B cell (primary cell): ENCODE measurements at places on chromosomes 13 and 19. TPM values are rescaled to one million over a fixed set of nuclear protein-coding genes. Genes with fewer than 3 reads are reported as not detected.
A peak's percentile ranks its signal among the peaks of the same experiment; 100 is the strongest.

CABP5 gene
- not detected in 2 replicates for total RNA-seq

DNA sequence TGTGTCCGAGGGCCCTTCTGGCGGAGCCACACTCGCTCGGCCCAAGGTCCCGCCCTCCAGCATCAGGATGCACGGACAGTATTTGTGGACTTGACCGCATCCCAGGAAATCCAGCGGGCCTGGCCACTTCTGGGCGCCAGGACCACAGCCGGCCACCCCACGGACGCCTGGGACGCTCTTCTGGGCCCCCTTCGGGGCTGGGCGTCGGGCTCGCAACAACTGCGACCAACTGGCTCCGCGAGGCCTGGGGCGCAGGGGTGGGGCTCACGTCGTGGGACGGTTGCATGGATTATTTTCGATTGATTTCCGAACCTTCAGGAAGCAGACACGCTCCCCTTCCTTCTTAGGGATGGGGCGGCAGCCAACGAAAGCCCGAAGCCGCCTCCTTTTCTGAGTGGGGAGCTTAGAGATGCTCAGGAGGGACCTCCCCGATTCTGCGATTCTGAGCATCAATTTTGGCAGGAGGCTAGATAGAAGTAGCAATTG is 521 bp upstream of the NUP58 start:
- H3K36me3 ChIP-seq, result no peaks in the 10 kb centered on the region
- H3K4me3 ChIP-seq, result peak overlapping the region; percentile 86
- no peak for DNase-seq
- peaks cover 13% of the 10 kb centered on the region for H3K4me1 ChIP-seq
- H3K27me3 ChIP-seq, result peaks cover 22% of the 10 kb centered on the region

BRCA2 gene
- 6.0 and 7.5 TPM in 2 replicates for total RNA-seq

KASH5 gene
- total RNA-seq, result 0.74 and 1.4 TPM in 2 replicates

DNA sequence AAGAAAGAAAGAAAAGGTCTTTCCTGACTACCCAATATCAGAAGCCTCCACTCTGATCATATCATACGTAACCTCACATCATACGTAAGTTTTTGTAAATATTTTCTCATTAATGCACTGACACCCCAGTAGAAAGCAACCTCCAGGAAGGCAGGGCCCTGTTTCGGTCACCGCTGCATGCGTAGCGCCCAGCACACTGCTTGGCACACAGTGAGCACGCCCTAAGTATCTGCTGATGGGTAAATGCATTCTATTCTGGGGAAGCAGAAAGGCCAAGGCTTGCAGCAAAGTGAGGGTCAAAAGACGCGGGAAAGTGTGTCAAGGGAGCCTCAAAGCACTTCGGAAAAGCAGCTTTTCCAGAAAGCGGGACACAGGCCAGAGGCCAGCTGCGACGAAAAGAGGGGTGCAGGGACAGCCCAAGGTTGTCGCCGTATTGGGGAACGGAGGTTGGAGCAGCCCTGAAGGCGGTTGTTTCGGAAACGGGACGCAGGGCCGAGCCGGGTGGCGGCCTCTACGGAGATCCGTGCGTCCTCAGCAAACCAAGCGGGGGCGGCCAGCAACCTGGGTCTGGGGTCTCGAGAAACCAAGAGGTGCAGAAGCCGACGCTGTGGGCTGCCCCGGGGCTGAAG is 463 bp downstream of the SUGP1 start:
- peak overlapping the region; percentile 96 for H3K4me3 ChIP-seq
- H3K27me3 ChIP-seq, result no peaks in the 10 kb centered on the region
- H3K4me1 ChIP-seq, result peaks cover 18% of the 10 kb centered on the region
- H3K36me3 ChIP-seq, result peaks cover 6% of the 10 kb centered on the region

- no peak overlapping the region for H3K27ac ChIP-seq
- no peak overlapping the region for H3K4me3 ChIP-seq
- peaks cover 21% of the 10 kb centered on the region for H3K4me1 ChIP-seq
- DNase-seq, result no peak
- H3K36me3 ChIP-seq, result no peaks in the 10 kb centered on the region
Measured at GRCh38 chr19:8488365-8488764, 14.1 kb downstream of the PRAM1 start.

NRTN gene
- total RNA-seq, result 0.36 TPM in 1 of 2 replicates, not detected in the other

- H3K27me3 ChIP-seq, result no peaks in the 10 kb centered on the region
- H3K36me3 ChIP-seq, result peaks cover 66% of the 10 kb centered on the region
- H3K4me3 ChIP-seq, result no peak overlapping the region
- H3K4me1 ChIP-seq, result no peaks in the 10 kb centered on the region
Measured at GRCh38 chr13:50950849-50951248, 41.3 kb downstream of the RNASEH2B start.

GRCh38 chr13:40064154-40065097 is 409.0 kb downstream of the COG6 start:
- peaks cover 5% of the 10 kb centered on the region for H3K4me1 ChIP-seq
- no peaks in the 10 kb centered on the region for H3K36me3 ChIP-seq
- no peaks in the 10 kb centered on the region for H3K27me3 ChIP-seq
- H3K4me3 ChIP-seq, result no peak overlapping the region
- DNase-seq, result no peak
